ENCODE measurements at places on chromosomes 4 and X.

DNA sequence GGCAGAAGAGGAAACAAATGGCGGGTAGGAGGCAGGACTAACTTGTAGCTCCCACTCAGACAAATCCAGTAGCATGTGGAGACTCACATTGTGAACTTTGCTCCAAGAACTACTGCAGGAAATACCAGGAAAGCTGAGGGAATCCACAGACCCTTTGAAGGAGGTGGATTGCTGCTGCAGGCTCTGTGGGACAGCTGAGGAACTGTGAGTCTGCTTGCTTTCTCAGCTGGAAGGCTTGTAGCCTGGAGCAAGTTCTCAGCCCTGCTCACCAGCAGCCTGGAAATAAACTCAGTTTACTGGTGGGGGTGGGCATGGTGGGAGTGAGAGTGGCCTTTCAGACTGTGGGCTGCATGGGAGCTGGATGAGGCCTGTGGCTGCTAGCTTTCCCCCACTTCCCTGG is 16.0 kb downstream of the RTL3 start:
- no peak for DNase-seq

DNA sequence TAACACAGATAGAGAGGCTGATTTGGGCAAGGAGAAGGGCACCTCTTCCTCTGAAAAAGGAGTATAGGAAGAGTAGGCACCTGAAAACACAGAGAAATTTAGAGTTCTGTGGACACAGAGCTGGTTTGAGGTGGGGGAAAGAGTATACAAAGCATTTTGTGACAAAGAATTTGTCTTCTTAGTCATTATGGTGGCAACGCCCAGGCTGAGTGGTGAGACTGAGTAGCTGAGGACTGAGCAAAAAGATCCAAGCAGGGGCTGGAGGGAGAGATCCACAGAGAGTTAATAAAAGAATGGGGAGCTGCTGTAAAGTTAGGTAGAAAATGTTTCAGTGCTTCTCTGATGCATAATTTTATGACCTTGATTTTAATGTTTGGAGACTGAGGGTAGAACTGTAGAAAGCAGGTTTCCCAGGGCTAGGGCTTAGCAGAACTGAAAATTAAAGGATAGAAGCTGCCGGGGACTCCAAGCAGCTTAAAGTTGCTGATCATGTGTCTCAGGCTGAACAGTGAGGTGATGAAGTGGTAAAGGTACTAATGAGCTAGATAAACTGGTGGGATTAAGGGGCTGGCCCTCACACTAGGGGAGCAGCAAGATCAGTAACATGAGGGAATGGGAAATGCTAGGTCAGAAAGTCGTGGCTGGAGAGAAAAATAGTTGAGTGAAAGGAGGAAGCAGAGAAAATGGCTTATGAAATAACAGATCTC is 118.9 kb downstream of the CEP44 start:
- no peak for DNase-seq

GRCh38 chr4:19823781-19824180 is 427.9 kb upstream of the SLIT2 start:
- no peak for DNase-seq

- DNase-seq: no peak
Observed at GRCh38 chr4:26764231-26764630, 96.4 kb upstream of the STIM2 start.

- DNase-seq: no peak
Observed at GRCh38 chr4:151674804-151675391, 85.9 kb downstream of the GATB start.

DNA sequence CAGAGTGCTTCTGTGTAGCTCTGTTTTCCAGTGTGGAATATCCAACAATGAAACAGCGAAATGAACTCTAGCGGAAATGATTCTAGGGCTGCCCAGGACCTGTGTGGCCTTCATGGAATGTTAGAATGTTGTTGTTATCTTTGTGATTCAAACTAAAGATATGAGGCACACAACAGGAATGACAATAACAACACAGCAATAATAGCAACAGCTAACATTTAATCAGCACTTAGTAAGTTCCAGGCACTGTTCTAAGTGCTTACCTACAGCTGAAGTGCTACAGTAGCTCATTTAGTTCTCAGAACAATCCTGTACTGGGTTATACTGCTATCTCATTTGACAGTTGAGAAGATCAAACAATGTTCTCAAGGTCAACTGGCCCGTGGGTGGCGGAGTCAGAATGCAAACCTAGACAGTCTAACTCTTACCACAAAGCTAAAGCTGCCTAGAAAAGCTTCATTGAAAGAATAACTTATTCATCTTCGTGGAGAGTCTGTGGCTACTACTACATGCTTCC is 63.7 kb downstream of the MAML3 start:
- DNase-seq: no peak

- no peak for DNase-seq
Observed at GRCh38 chr4:47530801-47531200, 45.7 kb downstream of the ATP10D start.

- DNase-seq: no peak
Observed at GRCh38 chr4:124067046-124067445, 645.5 kb downstream of the ANKRD50 start.

GRCh38 chrX:72392816-72393800 is 87.4 kb upstream of the CITED1 start:
- DNase-seq: no peak

DNA sequence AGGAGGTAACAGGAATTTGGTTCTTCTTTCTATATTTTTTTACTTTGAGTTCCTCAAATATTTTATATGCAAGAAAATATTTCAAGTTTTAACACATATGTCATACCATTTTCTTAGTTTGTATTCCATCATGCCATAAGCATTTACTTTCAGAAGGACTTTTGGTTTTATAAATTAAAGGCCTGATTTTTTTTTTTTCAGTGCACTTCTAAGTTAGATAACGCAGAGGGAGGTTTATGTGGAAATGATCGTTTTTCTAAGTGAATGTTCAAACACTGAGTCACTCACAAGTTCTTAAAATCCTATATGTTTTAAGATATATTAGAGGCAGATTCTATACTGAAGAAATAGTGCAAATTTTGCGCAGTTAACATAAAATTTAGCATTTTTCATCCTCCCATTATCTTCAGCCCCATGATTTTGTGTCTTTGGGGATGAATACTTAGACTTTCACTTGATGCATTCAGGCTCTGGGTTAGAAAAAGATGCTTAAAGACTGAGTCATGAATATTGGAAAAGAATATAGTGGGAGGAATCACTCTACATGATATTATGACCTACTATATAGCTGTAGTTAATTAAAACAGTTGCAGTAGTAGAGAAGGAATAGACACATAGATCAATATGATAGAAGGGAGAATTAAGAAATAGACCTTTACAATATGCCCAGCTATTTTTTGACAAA is 54.9 kb downstream of the COL4A5 start:
- DNase-seq: no peak

- no peak for DNase-seq
Observed at GRCh38 chr4:41814565-41814964, 66.0 kb upstream of the PHOX2B start.

- no peak for DNase-seq
Observed at GRCh38 chrX:9853307-9853706, 67.1 kb downstream of the SHROOM2 start.

- DNase-seq: no peak
Observed at GRCh38 chr4:40838742-40839141, 89.0 kb downstream of the NSUN7 start.

GRCh38 chr4:173014836-173015235 is 153.8 kb upstream of the GALNT7 start:
- DNase-seq: no peak

DNA sequence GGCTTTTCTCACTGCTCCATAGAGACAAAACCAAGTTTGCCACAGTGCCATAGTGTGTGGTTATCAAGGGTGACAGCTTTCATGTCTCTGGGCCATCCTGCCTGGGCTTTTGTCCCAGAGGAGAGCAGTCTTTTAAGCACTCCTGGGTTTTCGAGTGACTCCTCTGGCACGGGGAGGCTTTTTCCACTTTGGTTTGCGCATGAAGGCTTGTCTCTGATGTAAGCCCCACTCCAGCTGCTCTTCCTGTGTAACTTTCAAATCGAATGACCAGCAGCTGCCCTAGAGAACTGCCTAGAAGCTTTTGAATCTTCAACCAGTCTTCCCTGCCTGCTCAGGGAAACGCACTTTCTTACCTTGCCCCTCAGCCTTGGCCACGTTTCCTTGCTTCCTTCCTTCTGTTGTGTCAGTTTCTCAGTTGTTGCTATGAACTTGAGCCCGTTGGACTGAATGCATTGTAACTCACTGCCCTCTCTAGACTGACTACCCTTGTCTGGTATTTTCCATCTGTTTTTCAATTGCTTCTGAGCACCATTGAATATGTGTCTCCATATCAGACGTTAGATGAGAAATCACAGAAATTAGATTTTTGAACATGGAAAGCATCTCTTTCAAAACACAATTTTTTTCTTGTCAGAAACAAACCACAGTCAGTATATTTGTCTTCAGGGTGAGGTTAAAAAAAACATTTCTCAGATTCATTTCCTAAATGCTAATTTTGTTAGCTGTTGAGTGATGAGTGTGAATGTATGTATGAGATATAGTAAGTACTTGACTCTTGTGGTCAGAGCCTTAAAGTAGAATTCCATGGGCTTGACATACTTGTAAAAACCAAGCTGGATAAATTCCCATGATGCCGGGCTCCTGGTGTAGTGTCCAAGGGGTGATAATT is 45.3 kb downstream of the SLC9A6 start:
- DNase-seq: no peak

- DNase-seq: no peak
Observed at GRCh38 chrX:39477031-39477761, 620.6 kb downstream of the BCOR start.

DNA sequence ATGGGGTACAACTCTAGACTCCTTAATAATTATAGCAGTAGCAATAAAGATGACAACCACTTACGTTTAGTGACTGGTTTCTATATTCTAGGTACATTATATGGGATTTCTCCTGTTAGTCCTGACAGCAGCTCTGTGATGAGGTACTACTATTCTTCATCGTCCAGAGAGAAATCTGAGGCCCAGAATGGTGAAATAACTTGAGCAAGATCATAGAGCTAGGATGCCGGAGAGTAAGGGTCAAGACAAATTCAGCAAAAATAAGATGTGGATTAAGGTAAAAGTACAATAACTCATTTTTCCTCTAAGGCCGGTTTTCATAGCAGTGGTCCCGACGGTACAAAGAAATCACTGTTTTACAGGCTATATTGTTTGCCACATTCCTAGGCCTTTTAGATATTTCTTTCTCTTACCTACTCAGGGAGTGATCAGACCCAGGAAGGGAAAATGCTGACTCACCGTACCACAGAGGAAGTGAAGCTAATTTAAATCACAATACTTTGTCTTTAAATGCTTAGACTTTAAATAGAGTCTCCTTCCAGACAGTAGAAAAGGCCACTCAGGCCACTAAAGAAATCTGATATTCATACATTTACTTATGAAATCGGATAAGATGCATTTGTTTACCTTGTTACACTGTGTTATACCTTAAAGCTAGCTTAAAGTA is 2023.0 kb upstream of the AGA start:
- no peak for DNase-seq

GRCh38 chr4:946517-947471 is 14.5 kb downstream of the TMEM175 start:
- no peak for DNase-seq

- DNase-seq: no peak
Observed at GRCh38 chr4:73034896-73035295, 34.6 kb downstream of the COX18 start.

DNA sequence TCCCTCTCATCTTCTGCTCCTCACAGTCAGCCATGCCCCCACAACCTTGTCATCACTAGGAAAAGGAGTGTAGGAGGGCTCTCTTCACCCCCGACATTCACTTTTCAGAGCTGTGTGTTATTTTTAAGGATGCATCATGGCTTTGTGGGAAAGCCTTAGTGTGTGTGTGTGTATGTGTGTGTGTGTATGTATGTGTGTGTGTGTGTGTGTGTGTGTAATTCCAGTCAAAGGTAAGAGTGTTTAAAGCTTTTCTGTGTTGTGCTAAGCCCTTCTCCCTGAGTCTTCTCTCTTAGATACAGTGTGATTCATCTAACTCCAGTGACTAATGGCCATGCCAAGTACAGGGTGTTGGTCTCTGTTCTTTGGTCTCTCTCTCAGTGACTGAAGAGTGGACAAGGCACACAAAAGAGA is 76.6 kb downstream of the CHIC2 start:
- DNase-seq: no peak

GRCh38 chrX:23493941-23494374 is 159.3 kb downstream of the PTCHD1 start:
- no peak for DNase-seq

DNA sequence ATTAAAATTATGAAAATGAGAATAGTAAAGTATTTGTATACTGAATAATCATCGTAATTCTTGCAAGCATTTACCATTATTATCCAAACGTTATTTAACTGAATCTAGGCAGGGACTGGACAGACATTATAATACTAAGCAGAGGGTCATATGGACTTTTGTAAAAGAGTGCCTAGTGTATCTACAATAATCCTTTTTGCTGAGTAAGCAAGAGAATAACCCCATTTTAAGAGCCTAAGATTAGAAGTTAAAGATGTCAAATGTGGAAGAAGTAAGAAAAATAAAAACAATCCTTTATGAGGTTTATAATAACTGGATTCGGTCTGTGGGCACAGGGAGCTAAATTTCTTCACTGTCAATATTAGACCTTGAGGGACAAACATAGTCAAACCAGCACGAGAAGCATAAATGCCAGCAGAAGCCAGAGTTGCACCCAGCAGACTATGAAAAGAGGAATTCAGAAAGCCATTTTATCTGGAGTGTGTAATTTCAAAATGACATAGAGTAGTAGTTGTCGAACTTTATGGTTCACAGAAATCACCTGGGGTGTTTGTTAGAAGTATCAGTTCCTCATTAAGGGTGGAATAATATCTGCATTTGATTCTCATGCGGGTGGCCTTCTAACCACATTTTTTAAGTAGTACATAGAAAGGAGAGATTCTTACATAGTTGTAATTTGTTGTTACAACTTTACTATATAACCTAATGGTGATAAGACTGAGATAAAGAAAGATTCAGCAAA is 39.7 kb upstream of the DCLK2 start:
- no peak for DNase-seq

- DNase-seq: no peak
Observed at GRCh38 chrX:152893980-152894610, 3.8 kb upstream of the ZNF185 start.

DNA sequence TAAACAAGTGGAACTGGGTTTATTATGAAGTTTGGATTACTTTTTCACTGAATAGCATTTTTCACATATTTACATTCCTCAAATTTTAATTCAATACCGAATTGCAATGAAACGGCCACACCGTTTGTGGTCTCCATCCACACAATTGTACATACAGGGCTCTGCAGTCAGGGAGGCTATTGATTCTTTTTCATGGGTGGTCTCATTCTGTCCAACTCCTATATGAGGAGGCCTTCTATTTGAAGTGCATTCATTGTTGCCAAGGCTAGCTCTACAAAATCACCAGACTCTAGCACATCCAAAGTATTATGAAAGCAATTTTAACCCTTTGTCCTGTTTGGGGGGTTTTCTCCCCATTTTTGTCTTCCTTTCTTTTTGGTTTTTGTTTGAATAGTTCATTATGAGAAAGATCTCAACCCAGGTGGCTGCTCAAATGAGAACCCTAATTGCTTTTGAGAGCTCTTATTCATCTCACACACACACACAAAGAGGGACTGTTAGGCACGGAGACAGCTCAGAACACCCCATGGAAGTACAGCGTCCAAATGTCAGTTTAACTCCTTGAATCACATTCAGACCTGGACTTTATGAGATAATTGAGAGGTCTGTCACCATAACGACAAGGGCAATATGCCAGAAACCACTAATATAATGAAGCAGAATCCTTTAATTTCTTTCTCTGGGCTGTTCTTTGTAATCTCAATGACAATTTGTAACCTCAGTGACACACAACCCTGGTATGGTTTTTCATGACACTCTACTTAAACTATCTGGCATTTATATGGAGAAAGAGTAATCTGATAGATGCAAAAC is 79.4 kb downstream of the NLGN4X start:
- DNase-seq: no peak

Data from esophagus squamous epithelium (tissue), 5 donors.